ENCODE measurements at places on chromosomes 13 and 19.

- DNase-seq = no peak
These were observed 146.2 kb downstream of the TNFRSF19 start for GRCh38 chr13:23716401-23716800.

- no peak for DNase-seq
These were observed 26.0 kb downstream of the FPR3 start for GRCh38 chr19:51820831-51821446.

- DNase-seq = no peak
These were observed 520.1 kb upstream of the ARGLU1 start for GRCh38 chr13:107088061-107088460.

DNA sequence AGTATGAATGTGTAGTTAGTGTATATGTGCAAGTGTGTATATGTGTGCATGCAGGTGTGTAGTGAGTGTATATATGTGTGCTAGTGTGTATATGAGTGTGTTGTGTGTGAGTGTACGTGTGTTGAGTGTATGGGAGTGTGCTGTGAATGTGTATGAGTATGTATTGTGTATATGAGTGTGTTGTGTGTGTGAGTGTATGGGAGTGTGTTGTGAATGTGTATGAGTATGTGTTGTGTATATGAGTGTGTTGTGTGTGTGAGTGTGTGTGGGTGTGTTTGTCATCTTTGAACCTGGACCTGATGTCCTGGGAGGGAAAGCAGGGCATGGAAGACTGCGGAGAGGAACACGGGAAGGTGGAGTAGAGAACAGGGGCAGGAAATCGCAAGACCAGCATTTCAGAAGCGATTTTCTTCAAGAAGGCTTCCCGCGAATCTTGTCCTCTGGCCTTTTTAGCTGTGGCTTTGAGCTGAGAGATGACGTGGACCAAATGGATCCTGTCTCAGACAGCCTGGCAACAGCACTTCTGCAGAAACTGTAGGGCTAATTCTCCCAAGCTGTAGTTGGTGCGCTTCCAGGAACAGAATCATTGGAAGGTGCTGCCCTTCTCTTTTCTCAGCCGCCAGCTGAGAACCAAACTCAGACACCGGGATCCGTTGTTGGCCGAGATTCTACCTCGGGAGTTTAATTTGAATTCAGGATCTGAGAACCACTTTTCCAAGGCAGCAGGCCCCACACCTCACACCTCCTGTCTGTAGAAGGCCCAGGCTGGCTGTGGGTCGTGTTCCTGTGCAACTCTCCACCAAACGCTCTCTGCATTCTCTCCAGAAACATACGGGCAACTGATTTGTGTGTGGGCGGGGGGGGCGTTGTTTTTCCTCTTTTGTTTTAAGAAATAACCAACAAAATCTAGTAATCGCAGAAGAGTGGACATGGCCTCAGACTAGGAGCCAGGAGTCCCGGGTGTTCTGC, 94.7 kb upstream of the RAP2A start:
- no peak for DNase-seq

DNA sequence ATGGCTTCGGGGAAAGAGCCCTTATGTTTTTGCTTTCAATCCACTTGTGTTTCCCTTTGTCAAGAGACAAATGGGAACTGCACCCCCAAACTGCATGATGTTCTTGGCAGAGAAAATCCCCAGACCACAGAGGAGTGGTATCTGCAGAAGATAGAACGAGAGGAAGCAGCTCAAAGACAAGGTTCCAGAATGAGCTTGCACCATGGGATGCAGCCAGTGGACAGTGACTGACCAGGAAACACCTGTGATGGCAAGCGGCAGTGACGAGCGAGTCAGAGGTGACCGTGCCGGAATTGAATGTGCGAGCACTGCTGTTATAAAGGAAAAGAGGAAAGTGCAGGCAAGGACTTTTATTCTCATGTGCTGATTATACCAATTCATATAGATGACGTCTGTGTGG, 46.3 kb downstream of the IRS2 start:
- DNase-seq = no peak

DNA sequence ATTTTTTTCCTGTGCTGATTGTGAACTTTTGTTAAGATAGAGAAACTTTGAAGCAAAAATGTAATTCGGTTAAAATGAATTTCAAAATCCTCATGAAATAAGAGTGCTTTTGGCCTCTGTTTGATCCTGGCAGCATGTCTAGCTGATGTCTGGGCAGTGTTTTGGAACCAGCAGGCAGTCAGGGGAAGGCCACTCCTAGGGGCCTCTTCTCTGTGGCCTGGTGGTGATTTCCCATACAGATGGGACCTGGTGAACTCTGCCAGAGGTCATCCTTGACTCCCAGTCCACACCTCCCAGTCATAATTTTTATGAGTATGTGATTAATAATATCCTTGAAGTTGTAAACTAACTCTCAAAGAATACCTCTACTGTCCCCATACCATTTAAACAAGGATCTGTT, 226.6 kb downstream of the PCCA start:
- no peak for DNase-seq

DNA sequence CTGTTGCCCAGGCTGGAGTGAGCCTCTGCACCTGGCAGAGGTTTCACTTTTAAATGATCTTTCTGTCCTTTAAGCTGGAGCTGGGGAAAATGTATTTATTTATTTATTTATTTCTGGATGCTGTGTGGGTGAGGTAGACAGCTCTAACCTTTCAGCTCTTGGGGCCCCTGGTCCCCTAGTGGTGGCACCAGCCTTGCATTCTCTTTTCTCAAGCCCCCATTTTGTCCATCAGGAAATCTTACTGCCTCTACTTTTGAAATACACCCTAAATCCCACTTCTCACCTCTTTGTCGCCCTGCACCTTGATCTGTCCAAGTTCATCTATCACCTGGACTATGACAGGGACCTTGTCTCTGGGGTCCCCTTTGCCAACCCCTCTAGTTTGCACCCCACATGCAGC, 2.1 kb upstream of the B9D2 start:
- DNase-seq = no peak

DNA sequence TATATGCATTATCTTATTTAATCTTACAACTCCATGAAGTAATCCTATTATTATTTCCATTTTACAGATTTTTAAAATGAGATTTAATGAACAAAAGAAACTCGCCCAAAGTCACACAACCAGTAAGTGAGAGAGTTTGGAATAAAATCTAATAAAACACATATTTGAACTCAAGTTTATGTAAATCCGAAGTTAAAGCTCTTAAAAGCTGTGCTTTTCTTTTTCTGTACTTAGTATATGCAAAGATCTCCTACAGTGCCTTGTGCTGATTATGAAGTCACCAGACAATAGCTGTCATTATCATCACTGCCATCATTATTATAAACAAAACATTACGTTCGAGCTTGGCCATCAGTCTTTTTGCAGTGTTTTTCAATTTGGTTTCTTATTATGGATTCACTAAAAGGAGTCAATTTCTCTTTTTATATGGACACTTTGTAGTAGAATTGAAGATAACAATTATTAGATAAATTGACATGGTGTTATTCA, 29.7 kb upstream of the ENOX1 start:
- DNase-seq = no peak

DNA sequence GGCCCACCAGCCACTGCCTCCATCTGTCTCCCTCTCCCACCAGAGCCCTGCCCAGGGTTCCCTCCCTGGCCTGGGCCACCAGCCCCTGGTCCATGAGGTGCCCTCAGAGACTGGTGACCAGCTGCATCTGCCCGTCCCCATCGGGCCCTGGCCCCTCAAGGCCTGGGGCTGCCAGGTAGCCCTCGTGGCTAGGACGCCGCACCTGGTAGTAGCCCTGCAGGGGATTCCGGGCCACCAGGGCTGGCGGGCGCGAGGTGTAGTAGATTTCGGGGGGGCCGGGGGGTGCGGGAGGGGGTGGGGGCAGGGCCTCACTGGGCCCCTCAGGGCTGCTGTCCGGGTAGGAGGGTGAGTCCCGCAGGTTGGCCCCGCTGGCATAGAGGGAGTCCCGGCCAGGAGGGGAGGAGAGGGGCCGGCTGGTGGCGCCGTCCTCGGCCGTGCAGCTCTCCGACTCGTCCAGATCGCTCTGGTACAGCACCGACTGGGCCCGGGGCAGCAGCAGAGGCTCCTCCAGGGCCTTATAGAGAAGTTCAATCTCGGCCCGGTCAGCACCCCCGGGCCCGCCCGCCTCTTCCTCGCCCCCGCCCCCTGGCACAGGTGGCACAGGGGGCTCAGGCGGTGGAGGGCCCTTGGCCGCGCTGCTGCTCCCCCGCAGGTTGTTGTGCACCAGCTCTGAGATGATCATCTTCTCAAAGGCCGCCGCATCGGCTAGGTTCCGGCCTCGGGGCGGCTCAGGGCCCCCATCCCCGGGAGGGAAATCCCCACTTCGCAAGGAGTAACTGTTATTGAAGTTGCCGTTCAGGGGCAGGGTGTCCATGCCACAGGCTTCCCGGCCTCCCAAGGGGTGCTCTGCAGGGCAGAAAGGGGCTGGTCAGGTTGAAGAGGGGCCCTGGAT, 14.6 kb upstream of the ASF1B start:
- no peak for DNase-seq

GRCh38 chr13:64052521-64052920, 2636.9 kb upstream of the PCDH20 start:
- DNase-seq = no peak

DNA sequence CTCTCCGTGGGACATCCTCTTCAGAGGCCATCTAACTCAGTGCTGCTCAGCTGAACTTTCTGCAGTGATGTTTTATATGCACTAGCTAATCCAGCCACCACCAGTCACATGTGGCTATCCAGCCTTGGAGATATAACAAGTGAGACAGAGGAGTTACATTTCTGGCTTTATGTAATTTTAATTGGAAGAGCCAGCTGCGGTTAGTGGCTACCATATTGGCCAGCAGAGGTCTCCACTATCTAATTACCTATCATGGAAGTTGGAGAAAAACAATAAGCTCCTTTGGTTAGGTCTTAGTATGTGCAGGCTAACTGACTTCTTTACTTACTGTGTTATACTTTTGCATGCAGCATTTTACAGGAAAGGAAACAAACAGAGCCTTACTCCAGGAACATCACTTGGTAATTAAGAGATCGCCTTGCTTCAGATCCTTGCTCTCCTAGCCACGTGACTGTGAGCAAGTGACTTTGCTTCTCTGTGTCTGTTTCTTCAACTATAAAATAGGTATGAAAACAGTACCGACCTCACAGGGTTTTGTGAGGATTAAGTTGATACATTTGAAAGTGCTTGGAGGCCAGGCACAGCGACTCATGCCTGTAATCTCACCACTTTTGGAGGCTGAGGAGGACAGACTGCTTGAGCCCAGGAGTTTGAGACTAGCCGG, 1.6 kb upstream of the KLK10 start:
- DNase-seq = no peak

DNA sequence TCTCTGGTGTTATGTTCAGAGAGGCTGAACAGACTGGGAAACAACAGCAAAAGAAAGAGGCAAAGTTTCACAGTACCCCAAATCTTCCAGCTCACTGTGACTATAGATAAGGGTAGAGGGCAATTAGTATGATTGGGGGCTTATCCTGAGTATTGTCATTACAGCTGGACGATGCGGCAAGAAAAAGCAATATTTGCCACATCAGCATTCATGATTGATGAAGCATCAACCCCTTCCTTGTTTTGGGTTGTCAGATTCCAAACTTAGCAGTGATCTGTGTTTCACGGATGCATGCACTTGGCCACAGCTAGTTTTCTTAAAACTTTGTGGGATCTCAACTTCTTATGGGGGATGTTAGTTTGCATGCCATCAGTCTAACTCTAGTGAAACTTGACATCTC, 348.8 kb upstream of the SLITRK5 start:
- no peak for DNase-seq

- no peak for DNase-seq
These were observed 4.9 kb downstream of the NANOS3 start for GRCh38 chr19:13881692-13882418.

DNA sequence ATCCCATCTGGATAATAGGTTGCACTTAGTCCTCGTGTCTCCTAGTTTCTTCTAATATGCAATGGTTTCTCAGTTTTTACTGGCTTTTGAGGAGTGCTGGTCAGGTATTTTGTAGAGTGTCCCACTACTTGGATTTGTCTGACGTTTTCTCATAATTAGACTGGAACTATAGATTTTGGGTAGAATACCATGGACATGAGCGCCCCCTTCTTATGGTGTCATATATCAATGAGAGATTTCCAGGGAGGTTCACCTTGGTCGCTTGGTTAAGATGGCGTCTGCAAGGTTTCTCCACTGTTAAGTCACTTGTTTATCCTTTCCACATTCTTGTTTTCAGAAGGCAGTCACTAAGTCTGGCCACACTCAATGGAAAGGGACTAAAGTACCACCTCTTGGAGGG, 6.7 kb downstream of the SOHLH2 start:
- no peak for DNase-seq

- DNase-seq = no peak
These were observed at the start of gene SPACA4 for GRCh38 chr19:48606463-48607358. Gene SPACA4, plus strand, starts transcription at chr19:48606742. Its CDS starts 237 bp downstream, at chr19:48606979.

DNA sequence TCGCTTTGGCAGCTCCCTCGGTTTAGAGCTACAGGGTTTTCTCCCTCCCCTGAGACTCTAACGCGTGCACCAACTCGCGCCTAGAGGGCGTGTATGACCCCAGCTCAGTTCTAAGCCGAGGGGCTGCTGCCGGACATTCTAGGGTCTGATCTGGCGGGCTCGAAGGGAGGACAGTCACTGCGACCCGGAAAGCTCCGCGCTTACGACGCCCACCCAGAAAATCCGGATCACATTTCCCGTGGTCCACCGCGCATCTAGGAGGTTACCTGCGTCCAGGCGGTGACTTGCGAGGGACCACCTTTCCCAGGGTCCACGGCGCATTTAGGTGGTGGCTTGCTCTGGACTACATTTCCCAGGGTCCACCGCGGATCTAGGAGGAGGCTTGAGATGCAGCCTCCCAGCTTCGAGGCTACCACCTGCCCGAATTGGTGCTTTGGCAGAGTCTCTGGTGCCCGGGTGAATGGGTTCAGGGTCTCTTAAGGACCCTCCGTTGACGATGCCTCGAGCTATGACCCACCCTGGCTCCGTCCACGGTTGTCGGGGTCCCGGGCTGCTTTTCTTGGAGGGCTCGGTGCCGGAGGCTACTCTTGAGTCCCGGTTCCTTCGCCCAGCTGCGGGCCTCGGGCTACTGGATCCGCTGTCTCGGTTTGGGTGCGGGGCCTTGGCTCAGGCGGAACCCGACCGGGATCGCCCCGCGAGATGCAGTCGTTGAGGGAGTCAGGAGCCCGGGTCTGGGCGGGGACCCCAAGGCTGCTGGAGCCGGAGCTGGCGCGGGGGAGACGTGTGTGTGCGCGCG, 30.5 kb downstream of the ZNF146 start:
- no peak for DNase-seq

- no peak for DNase-seq
These were observed 4.9 kb downstream of the SSC5D start for GRCh38 chr19:55493052-55493644.

- no peak for DNase-seq
These were observed 127.0 kb downstream of the UGGT2 start for GRCh38 chr13:95926231-95926630.
